Activated T-cell treated with anti-CD3 and anti-CD28 coated beads for 48 hours (primary cell): ENCODE measurements at places on chromosomes 7 and 10.

DNA sequence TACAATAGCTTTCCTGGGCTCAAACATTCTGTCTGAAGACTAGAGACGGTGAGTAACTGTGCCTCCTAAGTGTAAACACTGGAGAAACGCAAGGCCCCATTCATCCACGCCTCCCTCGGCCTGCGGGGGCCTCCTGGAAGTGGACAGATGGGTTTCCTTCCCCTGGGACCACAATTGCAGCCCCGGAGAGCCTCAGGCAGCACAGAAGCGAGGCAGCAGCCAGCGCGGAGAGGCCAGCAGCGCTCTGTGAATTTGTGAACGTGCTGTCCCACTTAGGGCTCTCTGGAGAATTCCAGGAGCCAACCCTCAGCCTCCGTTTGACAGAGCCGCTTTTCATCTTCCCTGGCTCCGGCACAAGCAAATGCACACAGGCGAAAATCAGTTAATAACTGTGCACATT, 23.2 kb upstream of the CALN1 start:
- DNase-seq = no peak

- DNase-seq = no peak
These were observed 42.7 kb downstream of the CFAP46 start for GRCh38 chr10:132899751-132900065.

DNA sequence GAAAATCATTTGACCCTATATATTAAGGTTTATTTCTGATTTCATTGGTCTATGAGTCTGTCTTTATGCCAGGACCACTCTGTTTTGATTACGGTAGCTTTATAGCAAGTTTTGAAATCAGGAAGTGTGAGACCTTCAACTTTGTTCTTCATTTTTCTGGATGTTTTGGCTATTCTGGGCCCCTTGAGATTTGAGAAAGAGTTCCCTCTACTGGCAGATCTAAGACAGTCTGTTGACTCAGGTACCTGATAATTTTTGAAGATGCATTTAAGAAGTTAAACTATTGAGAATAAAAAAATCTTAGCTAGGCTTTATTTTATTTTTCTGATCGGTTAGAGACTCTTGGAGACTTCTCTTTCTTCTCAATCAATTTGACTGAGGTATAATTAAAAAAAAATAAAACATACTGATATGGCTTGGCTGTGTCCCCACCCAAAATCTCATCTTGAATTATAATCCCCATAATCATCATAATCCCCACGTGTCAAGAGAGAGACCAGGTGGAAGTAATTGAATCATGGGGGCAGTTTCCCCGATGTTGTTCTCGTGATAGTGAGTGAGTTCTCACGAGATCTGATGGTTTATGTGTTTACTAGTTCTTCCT, 209.2 kb downstream of the SNX10 start:
- DNase-seq = no peak

DNA sequence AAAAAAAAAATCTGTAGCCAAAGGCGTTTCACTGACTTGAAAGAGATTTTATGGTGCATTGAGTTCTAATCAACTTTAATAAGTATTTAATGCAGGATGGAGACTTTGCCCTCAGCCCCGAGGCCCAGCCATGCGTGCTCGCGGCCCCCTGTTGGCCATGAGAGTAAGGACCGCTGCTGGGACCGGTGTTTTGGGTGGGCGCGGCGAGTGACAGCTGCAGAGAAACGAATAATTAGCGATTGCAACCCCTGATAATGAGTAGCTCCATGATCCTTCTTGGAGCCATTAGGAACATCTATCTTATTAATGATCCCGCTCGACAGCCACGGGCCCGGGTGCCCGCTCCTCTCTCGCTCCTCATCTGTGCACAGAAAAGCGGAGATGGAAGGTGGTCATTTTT, 347.4 kb downstream of the RPS24 start:
- no peak for DNase-seq

DNA sequence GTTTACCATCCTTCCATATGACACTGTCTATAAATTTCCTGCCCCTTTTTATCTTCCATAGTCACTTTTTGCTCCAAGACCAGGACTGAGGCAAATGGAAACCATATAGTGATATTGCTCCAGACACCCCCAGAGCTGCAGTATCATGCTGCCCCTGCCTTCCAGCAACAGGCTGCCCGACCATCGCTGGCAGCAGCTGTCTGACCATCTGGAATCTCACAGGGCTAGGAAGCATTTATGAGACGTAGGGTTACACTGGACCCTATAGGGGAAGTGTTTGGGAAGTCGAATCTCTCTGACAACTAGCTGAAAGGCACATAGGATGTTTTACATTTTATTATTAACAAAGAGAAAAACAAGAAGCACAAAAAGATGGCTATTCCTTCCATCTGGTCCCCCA, 19.4 kb downstream of the ENO4 start:
- no peak for DNase-seq

- no peak for DNase-seq
These were observed 88.2 kb downstream of the CHRM2 start for GRCh38 chr7:136956671-136957070.

GRCh38 chr7:44486693-44487092, 3.8 kb downstream of the NUDCD3 start:
- no peak for DNase-seq

- DNase-seq = no peak
These were observed 112.3 kb downstream of the PLXNA4 start for GRCh38 chr7:132463922-132464321.

- DNase-seq = no peak
These were observed 254.6 kb downstream of the OTUD1 start for GRCh38 chr10:23693501-23693901.

- DNase-seq = no peak
These were observed 120.1 kb downstream of the DYNC2I1 start for GRCh38 chr7:158976468-158976848.

DNA sequence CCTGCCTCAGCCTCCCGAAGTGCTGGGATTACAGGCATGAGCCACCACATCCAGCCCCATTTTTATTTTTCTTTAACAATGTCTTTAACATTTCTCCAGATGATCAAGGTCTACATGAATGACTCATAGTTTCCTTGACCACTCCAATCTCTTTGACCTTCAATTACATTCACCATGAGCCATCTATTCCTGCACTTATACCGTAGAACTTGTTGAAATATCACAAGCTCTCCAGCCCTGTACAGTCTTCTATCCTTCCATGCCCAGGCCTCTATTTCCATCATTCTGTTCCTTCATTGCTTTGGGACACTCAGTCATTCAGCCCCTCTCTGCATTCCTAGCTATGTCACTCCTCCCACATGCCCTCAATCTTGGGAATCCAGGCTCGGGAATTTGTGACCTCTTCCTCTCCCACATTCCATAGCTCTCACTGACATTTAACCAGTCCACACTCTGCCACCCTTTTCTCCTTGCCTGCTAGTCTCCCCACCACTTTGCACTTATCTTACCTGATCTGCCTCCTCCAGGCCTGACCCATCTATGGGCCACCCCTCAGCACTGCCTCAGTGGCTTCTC, 151.8 kb upstream of the STK17A start:
- DNase-seq = no peak

DNA sequence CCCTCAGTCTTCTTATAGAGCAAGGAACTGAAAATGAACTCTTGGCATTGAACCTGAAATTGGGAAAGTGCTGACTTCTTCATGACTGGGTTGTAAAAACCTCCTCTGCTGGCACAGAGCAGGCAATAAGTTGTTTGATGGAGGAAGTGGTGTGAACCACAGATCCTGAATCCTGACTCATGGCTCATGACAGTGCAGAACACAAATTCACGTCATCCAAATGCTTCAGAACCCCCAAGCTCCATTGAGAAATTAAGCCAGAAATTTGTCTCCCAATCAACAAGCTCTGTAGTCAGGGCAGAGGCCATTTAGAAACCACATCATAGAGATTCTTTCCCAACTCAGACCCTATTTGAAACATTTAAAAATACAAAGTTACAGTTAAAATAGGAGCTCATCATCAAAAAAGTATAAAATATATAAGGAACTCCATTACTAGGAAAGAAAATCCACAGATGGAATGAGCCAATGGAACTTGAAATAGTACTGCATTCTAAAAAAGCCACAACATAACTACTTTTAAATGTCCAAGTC, 10.3 kb upstream of the STK17A start:
- no peak for DNase-seq

GRCh38 chr10:114631666-114632417, 26.2 kb downstream of the ABLIM1 start:
- DNase-seq = peak; percentile 15

DNA sequence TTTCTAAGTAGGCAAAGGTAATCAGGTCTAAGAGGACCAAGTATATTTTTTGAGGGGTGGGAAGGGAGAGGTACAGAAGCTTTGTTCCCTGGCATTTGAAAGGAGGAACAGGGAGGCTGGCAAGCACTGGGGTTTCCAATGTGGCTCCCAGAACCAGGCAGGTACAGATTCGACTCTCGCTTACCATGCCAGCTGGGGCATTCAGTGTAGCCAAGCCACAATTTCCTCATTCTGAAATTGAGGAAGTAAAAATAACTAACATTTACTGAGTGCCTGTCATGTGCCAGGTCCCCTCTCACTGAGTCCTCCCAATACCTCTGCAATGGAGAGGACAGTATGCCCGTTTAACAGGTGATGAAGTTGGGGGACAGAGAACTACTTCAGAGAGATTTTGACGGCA, 45.9 kb upstream of the BET1 start:
- DNase-seq = no peak

DNA sequence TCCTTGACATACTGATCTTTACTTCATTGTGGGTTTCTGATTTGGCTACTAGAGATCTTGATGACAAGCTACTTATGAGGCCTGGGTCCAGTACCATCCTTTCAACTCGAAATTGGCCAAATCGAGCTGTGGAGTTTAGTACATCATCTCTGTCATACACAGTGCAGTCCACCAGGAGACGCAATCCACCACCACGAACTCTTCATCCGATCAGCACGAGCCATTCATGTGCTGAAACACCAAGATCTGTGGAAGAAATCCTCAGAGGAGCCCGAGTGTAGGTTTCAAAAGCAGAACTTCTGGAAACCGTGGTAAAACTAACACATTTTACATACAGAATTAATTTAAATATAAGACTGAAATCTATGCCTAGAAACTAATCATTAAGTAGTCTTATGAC, 14.2 kb downstream of the DNAJC9 start:
- DNase-seq = no peak

- DNase-seq = no peak
These were observed 470.1 kb upstream of the TEX47 start for GRCh38 chr7:89265631-89266030.

GRCh38 chr7:102451371-102452054, 13.2 kb downstream of the ALKBH4 start:
- no peak for DNase-seq

GRCh38 chr10:104028146-104028545, 57.5 kb downstream of the COL17A1 start:
- DNase-seq = no peak

DNA sequence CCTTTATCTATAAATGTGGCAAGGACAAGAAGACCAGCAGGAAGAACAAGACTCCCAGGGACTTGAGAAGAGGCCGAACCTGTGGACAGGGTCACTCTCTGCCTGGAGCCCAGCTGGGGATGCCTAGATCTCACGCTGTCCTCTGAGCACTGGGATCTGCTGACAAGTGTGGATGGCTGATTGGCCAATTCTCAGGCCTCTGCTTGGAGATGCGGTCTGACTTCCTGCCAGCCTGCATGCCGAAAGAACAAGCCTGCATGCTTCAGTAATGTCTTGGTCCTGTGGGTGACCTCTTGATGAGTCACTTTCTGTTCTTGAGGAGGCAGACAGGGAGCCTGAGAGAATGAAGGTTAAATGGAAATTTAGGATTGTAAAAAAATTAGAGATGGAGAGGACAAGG, 84.7 kb downstream of the TMEM178B start:
- no peak for DNase-seq

GRCh38 chr10:34864149-34865067, 49.3 kb upstream of the PARD3 start:
- no peak for DNase-seq

- DNase-seq = no peak
These were observed 75.6 kb downstream of the PTPRN2 start for GRCh38 chr7:158512042-158512441.

- no peak for DNase-seq
These were observed 61.8 kb upstream of the LRRC18 start for GRCh38 chr10:49001402-49001801.

GRCh38 chr7:76357475-76358010, 1.2 kb downstream of the YWHAG start:
- DNase-seq = no peak

DNA sequence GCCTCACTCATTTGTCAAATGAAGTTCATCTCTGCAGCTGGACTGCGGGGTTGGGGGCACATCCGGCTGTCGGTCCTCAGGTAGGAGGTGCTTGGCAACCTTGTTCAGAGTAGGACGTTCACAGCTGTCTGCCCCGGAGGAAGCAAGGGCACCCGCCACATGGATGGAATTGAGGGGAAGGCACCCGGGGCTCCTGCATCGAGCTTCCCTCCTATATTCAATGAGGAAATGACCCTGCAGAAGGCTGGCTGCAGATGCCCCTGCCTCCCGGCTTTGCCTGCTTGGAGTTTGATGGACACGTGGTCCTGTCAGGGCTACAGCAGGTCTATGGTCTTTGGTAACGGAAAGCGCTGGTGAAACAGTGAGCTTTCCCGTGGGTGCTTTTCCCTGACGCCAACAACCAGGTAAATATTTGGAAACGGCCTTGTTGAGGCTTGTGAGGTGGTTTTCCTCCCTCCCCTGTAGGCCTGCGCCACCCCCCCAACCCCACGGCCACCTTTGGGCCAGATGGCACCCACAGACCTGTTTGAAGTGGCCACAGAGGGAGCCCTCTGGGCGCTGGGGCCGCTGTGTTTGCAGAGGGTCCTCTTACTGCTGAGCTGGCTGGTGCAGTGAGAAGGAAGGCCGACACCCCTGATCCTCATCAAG, 32.9 kb downstream of the HTRA1 start:
- DNase-seq = no peak

- DNase-seq = no peak
These were observed 33.8 kb downstream of the TPST1 start for GRCh38 chr7:66238773-66239466.

GRCh38 chr7:2833083-2833910, 10.8 kb downstream of the GNA12 start:
- no peak for DNase-seq

- DNase-seq = no peak
These were observed 358.2 kb downstream of the FGFR2 start for GRCh38 chr10:121240011-121240410.

- DNase-seq = no peak
These were observed 6.8 kb downstream of the HSPA14 start for GRCh38 chr10:14844948-14845347.

DNA sequence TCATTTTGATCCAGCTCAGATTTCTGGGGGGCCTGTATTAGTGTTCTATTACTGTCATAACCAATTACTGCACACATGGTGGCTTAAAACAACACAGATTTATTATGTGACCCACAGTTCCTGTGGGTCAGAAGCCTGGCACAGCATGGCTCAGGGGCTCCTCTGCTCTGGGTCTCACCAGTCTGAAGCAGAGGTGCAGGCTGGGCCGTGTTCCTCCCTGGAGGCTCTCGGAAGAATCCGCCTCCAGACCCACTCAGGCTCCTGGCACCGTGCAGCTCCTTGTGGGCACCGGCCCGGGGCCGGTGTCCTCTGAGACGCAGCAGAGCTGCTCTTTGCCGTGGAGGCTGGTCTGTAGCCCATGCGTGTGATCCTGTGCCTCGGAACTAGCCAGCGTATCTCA, 61.5 kb downstream of the RAMP3 start:
- no peak for DNase-seq
